ENCODE measurements at places on chromosomes 6 and 20.
A peak's percentile ranks its signal among the peaks of the same experiment; 100 is the strongest.

- DNase-seq, result no peak
Observed at GRCh38 chr20:44748005-44748370, 2.3 kb downstream of the KCNK15 start.

GRCh38 chr6:116255246-116255800 is 1.4 kb upstream of the TSPYL4 start:
- peak; percentile 63 for DNase-seq

DNA sequence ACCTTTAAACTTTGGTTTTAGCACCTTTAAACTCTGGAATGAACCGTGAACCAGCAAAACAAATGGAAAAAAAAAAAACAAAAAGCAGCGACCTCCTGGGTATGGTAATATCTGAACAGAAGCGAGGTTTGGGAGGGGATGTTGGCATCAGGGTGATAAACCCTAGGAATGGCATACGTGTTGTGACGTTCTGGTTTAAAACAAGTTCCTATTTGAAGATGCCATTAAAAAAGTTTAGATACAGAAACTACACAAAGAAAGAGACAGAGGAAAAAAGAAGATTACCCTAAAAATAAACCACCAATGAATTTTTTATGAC is 60.4 kb downstream of the ATXN1 start:
- no peak for DNase-seq

DNA sequence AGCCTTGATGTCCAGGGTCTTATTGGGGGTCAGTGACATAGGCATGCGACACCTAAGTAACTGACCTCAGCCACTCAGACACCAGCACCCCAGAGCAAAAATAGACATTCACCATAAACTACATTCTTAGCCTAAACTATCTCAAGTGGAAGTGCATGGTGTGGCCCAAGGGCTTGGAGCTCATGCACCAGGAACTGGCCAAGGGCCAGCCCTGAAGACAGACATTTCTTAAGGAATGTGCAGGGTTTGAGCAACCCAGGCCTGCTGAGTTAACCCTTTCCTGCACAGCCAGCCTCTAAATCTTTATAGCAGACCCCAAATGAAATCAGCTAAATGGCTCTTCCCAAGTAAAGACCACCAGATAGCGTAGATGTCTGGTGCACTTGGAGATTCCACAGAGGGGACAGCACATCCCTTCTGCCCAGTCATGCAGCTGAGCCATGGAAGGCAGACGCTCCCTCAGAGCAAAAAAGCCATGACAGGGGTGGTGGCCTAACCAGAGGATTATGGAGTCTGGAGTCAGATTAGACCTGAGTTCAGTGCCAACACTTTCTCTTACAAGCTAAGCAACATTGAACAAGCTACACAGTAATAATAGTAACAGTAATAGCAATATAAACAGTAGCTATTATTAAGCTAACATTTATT is 222.6 kb downstream of the ZMYND8 start:
- DNase-seq, result no peak

DNA sequence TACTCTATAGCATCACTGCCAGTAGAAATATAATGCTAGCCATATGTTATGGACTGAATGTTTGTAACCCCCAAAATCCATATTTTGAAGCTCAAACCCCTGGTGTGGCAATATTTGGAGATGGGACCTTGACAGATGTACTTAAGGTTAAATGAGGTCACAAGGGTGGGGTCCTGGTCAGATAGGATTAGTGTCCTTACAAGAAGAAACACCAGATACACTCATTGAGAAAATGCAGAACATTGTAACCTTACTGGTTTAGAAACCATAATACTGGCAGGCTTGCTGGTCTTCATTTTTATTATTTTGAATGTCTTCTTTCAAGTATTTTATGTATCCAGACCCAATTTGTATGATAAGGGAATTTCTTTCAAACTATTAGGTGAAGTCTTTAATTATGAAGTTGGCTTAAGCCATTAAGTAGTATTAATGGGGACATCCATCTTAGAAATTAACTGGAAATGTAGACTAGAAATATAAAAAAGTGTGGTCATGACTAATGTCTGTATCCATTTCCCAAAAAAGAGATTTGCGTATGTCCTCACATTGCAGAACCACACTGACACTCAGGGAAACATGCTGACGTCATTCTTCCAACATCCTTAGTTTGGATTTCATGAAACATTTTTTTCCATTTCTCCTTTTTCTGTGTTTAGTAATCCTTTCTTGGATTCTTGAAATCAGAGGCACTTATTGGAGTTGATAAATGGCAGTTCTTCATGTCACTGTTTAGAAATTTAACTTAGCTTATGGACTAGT is 32.4 kb downstream of the SLC16A10 start:
- no peak for DNase-seq

- DNase-seq, result no peak
Observed at GRCh38 chr20:1505361-1505760, 14.1 kb upstream of the SIRPB2 start.

GRCh38 chr6:1958257-1958656 is 287.1 kb downstream of the GMDS start:
- DNase-seq, result no peak

DNA sequence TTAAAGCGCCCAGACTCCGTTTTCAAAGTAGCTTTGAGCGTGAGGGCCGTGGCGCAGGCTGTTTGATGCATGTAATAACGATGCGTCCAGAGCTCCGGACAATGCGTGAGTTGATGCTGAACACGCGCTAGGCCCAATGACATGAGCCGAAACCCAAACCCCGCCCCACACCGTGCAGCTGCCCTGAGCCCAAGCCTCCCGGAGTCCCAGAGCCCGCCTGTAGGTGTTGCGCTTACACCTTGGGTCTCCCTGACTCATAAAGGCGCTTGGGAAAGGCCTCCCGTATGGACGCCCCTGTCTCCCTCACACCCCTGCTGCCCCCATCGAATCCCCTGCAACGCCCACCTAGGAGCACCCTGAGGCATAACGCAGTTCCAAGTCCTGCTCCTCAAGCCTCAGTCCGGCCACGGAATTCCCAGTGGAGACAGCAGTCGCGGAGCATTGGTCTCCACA is 87.6 kb downstream of the ERMARD start:
- no peak for DNase-seq

- no peak for DNase-seq
Observed at GRCh38 chr20:18477218-18477617, 10.0 kb downstream of the POLR3F start.

GRCh38 chr6:62445521-62445920 is 159.5 kb upstream of the KHDRBS2 start:
- no peak for DNase-seq

GRCh38 chr6:170022291-170022722 is 268.6 kb downstream of the DLL1 start:
- no peak for DNase-seq

DNA sequence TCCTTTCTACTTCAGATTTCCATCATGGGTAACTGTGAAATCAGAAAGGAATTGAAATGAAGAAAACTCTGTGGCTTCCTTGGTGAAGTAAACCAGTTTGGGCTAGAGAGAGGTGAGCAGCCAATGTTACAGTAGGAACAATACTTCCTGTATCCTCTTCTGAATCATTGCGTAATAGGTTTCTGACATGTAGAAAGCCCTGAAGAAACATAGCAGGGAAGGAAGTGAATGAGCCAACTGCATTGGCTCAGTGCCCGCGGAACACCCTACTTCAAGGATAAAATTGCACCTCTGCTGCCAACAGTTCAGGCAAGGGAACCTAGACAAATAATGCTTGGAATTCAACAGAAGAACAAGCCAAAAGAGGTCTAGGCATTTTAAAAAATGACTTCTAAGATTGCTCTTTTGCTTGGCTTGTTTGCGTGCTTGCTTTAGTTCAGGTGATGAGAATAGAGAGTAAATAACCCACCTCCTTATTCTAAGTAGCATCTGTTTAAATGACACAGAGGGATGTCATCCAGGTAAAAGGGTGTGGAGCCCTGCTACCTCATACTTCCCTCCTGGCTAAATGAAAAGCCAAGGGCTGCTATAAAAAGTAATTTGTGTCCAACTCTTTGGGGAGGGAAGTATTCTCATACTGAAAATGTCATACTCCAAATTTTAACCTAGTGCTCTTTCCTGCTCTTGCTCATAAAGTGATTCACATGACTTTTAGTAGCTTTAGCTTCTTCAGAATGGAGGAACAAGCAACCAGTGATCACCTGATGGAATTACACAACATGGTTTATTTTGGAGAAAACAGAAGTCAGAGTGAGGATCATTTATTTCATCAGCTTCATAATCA is 30.0 kb upstream of the AKIRIN2 start:
- DNase-seq, result peak; percentile 6

- DNase-seq, result no peak
Observed at GRCh38 chr20:3932681-3933080, 43.5 kb downstream of the PANK2 start.

GRCh38 chr6:141532211-141532610 is 600.5 kb upstream of the GJE1 start:
- DNase-seq, result no peak

DNA sequence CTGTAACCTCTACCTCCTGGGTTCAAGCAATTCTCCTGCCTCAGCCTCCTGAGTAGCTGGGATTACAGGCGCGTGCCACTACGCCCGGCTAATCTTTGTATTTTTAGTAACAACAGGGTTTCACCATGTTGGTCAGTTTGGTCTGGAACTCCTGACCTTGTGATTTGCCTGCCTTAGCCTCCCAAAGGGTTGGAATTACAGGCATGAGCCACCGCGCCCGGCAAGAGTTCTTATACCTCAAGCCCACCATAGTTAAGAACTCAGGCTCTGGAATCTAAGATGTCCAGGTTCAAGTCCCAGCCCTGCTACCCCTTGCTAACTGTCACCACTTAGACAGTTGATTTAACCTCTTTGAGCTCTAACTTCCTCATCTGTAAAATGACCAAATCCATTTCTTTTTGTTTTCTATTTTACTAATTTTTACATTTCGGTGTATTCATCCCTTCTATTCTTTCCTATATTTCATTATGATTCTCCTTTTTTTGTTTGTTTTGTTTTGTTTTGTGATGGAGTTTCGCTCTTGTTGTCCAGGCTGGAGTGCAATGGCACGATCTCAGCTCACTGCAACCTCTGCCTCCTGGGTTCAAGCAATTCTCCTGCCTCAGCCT is 104.8 kb upstream of the ZNF217 start:
- no peak for DNase-seq

GRCh38 chr6:160048471-160048870 is 73.1 kb upstream of the SLC22A1 start:
- DNase-seq, result peak; percentile 39

- no peak for DNase-seq
Observed at GRCh38 chr20:35883336-35883777, 70.9 kb downstream of the SCAND1 start.

- DNase-seq, result no peak
Observed at GRCh38 chr20:754904-755303, 13.4 kb downstream of the SLC52A3 start.

DNA sequence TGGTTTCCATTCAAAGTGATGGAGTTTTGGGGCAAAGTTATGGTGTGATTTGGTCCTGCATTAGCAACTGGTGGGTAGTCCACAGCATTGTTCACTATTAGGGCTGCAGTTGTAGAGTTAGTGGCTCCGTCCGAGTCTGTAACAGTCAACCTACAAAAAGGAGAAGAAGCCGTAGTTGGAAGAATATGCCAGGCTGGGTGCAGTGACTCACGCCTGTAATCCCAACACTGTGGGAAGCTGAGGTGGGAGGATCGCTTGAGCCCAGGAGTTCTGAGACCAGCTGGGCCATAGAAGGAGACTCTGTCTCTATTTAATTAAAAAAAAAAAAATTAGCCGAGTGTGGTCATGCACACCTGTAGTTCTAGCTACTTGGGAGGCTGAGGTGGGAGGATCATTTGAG is 69.5 kb downstream of the KIAA0319 start:
- DNase-seq, result no peak

GRCh38 chr20:44056010-44056698 is 130.8 kb downstream of the JPH2 start:
- peak; percentile 21 for DNase-seq

DNA sequence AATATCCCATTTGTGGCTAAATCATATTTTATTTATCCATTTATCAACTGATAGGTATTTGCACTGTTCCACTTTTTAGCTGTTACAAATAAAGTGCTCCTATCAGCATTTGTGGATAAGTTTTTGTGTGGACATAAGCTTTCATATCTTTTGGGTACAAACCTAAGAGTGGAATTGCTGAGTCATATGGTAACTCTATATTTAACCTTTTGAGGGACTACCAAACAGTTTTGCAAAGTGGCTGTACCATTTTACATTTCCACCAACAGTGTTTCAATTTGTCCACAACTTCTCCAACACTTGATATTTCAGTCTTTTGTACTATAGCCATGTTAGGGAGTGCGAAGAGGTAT is 23.6 kb upstream of the ECHDC1 start:
- no peak for DNase-seq

- DNase-seq, result no peak
Observed at GRCh38 chr20:33162753-33163152, 5.2 kb upstream of the BPIFA2 start.

- no peak for DNase-seq
Observed at GRCh38 chr6:83514466-83514865, 2.1 kb downstream of the PRSS35 start.

DNA sequence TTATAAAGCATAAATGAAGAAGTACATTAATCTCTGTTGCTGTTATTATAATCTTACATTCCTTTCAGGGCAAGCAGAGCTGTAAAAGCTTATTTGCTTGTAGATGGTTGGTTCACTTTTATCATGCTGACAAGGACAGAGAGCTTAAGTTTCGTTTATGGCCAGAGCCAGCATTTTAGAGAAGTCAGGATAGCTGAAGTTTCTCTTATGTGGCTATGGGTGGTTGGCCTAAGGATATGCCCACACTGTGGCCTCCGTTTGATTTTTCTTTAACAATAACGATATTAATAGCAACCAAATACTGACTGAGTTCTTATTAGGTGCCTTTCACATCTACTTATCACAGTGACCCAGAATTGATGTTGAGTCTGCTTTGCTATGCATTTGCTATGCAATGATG is 78.5 kb downstream of the FARS2 start:
- DNase-seq, result no peak

DNA sequence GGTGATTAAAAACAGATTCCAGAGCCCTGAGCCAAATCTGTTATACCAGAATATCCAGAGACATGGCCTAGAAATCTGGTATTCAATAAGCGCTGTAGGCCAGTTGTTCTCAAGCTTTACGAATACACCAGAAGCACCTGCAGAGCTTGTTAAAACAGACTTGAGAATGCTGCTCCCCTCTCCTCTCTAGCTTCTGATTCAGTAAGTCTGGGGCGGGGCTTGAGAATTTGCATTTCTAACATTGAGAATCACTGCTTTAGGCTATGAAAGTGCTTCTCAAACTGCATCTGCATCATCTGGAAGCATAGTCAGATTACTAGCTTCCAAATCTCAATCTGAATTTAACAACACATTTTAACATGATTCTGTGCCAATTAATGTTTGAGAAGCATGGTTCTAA is 20.5 kb upstream of the MAN1A1 start:
- no peak for DNase-seq
